ENCODE measurements at places on chromosomes 5 and 9. TPM values are rescaled to one million over a fixed set of nuclear protein-coding genes. Genes with fewer than 3 reads are reported as not detected.

The BAAT gene
- total RNA-seq, result 0.10 TPM

The CLIC3 gene
- total RNA-seq, result 0.55 TPM

The UBAC1 gene
- total RNA-seq, result 60.6 TPM

The MSMP gene
- not detected for total RNA-seq

- peak; percentile 85 for DNase-seq
Observed at GRCh38 chr9:81182431-81182830, 506.9 kb downstream of the TLE1 start.

GRCh38 chr5:146240951-146241350 is 37.5 kb downstream of the RBM27 start:
- no peak for DNase-seq

DNA sequence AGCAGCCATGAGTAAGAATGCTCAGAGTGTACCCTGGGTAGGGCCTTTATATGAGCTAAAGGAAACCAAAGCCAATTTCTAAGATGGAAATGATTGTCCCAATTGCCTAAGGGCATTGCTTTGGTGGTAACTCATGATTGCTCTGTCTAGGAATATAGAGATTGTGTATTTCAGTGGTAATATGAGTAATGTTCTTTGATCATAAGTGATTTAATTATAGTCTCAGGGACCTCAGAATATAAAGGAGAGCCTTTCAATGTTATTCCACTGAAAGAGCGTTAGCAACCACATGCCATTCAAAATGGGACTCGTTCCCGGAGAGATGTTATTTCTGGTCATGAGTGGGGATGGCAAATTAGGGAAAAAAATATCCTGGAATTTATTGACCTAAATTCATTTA is 340.5 kb downstream of the ARHGEF28 start:
- DNase-seq, result no peak

DNA sequence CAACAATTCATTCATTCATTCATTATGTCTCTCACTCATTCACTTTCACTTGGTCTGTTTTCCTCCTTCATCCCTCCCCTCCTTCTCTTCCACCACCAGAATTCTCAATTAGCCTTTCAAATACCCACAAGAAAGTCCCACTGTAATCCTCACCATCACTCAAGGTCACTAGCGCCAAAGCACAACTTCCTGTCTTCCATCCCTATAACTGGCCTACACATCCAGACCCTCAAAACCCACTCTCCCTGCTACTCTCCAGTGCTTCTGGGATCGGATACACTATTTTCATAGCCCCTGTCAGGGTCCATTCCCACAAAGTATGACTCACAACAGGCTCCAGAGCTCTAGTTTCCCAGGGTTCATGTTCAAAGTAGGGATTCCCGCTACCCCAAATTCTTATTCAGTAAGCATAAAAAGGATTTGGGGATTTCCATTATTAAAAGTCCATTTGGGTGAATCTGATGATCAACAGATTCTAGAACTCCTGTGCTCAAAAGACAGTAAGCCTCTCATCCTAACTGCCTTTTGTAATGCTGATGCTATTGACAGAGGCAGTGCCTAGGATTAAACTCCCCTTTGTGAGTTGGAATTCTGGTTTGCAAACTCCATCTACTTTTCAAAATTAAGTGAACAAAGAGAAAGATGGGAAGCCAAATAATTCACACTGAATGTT is 250.9 kb downstream of the SEMA5A start:
- no peak for DNase-seq

Measured in SJCRH30 (cell line).